ENCODE measurements at places on chromosomes 12 and 14. TPM values are rescaled to one million over a fixed set of nuclear protein-coding genes. Genes with fewer than 3 reads are reported as not detected.

Gene GZMH
- not detected for total RNA-seq

- no peak for DNase-seq
- peak overlapping the region; percentile 66 for H3K4me3 ChIP-seq
- H3K36me3 ChIP-seq = no peaks in the 10 kb centered on the region
- H3K27ac ChIP-seq = 0 out of 2 replicates have a peak overlapping the region, but pooled peaks have one; percentile 74
- H3K4me1 ChIP-seq = peaks cover 33% of the 10 kb centered on the region
Observed at GRCh38 chr12:92928421-92928961, 604 bp downstream of the EEA1 start.

- peak; percentile 22 for DNase-seq
- no peaks in the 10 kb centered on the region for H3K4me1 ChIP-seq
- H3K36me3 ChIP-seq = no peaks in the 10 kb centered on the region
- no peak overlapping the region for H3K4me3 ChIP-seq
- no peaks in the 10 kb centered on the region for H3K27me3 ChIP-seq
Observed at GRCh38 chr14:28901631-28902030, 135.0 kb downstream of the FOXG1 start.

Gene C12orf50
- total RNA-seq = 0.03 TPM

Gene GLRX5
- 96.6 TPM for total RNA-seq

Gene GPR137C
- total RNA-seq = 5.2 TPM

DNA sequence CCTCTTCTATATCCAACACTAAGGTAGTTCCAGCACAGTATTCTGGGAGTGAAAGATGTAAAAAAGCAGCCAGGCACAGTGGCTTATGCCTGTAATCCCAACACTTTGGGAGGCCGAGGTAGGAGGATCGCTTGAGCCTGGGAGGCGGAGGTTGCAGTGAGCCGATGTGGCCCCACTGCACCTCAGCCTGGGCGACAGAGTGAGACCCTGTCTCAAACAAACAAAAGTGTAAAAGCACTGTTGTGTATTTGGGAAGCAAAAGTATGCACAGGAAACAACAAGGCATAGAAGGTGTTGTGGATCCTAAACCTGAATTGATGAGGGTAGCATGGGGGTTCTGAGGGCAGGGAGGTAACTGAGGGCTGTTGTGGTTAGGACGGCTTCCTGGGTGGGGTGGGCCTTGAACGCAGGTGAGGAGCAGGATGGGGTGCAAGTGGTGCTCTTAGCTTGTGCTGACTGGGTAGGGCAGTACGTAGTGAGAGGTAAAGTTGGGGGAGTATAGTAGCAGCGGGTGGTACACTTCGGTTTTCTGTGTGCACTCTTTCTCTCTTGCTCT lies 64.2 kb downstream of the RASSF3 start:
- H3K36me3 ChIP-seq = no peaks in the 10 kb centered on the region
- no peak overlapping the region for H3K27ac ChIP-seq
- no peak overlapping the region for H3K4me3 ChIP-seq
- DNase-seq = no peak

Gene AVPR1A
- total RNA-seq = 0.24 TPM

Gene SYT1
- total RNA-seq = 37.9 TPM

Gene OR11H6
- total RNA-seq = not detected

- no peak overlapping the region for H3K4me3 ChIP-seq
- H3K27ac ChIP-seq = no peak overlapping the region
- H3K36me3 ChIP-seq = no peaks in the 10 kb centered on the region
- H3K27me3 ChIP-seq = no peaks in the 10 kb centered on the region
Observed at GRCh38 chr14:85090681-85091080, 439.3 kb upstream of the FLRT2 start.

Gene MDGA2
- 1.2 TPM for total RNA-seq

Gene TEAD4
- 137 TPM for total RNA-seq

- H3K27ac ChIP-seq = no peak overlapping the region
- no peak overlapping the region for H3K4me3 ChIP-seq
- no peaks in the 10 kb centered on the region for H3K27me3 ChIP-seq
- no peaks in the 10 kb centered on the region for H3K36me3 ChIP-seq
- no peaks in the 10 kb centered on the region for H3K4me1 ChIP-seq
- DNase-seq = no peak
Observed at GRCh38 chr14:100325958-100326357, 2.8 kb downstream of the SLC25A47 start.

Gene VPS37B
- 10.9 TPM for total RNA-seq

GRCh38 chr12:121279507-121279915 lies 17.0 kb downstream of the CAMKK2 start:
- H3K36me3 ChIP-seq = no peaks in the 10 kb centered on the region
- peaks cover 16% of the 10 kb centered on the region for H3K4me1 ChIP-seq
- no peak overlapping the region for H3K27ac ChIP-seq
- no peak overlapping the region for H3K4me3 ChIP-seq
- DNase-seq = no peak

DNA sequence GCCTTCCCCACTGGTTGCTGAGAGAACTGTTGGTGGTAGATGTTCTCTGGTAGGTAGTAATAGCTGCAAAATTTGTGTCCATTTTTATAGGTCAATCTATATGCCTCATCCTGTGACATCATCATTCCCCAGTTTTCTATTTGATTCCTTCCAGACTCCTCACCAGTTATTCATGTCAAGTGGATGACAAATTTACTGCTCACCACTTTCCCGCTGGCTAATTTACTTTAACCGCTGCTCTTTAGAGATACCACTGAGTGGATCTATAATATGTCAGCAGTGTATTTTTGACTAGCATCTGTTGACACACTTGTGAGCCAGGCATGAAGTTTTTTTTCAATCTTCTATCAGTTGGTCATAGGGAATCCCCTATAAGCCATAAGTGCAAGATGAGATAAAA lies 24.6 kb downstream of the GPR65 start:
- no peak overlapping the region for H3K27ac ChIP-seq
- H3K4me1 ChIP-seq = no peaks in the 10 kb centered on the region
- no peaks in the 10 kb centered on the region for H3K36me3 ChIP-seq

- no peaks in the 10 kb centered on the region for H3K27me3 ChIP-seq
- H3K36me3 ChIP-seq = no peaks in the 10 kb centered on the region
- no peak overlapping the region for H3K27ac ChIP-seq
- H3K4me1 ChIP-seq = no peaks in the 10 kb centered on the region
- H3K4me3 ChIP-seq = no peak overlapping the region
Observed at GRCh38 chr14:69812711-69813110, 15.7 kb upstream of the SLC10A1 start.

DNA sequence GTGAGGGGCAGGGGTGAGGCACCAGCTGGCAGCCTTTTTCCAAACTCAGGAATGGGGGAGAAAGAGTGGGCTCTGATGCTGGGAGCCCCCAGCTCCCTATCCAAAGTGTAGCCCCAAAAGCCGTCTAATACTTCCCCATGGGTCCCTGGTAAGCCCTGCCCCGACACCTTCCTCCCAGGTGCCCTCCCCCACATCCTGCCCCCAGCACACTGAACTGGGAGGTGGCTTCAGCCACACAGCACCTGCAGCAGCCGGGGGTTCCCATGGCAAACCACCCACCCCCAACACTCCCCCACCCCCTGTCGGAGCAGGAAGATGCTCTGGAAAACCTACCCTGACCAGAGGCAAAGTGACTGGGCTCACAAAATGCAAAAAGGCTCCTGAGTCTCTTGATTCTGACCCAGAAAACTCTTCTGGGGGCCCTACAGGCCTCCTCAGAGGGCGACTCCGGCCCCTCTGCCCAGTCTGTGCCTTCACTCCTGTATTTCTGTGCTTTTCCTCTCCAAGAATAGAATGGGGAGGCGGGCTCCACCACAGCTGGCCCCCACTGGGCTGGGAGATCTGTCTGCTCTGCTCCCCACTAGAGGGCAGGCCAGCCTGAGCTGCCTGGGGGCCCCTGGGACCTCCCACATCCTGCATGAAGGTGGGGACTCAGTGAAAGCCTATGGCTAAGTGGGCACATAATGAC lies 81.6 kb downstream of the ITPK1 start:
- no peak overlapping the region for H3K4me3 ChIP-seq
- H3K36me3 ChIP-seq = no peaks in the 10 kb centered on the region
- peak; percentile 65 for DNase-seq
- H3K27ac ChIP-seq = no peak overlapping the region
- no peaks in the 10 kb centered on the region for H3K27me3 ChIP-seq
- peaks cover 42% of the 10 kb centered on the region for H3K4me1 ChIP-seq

DNA sequence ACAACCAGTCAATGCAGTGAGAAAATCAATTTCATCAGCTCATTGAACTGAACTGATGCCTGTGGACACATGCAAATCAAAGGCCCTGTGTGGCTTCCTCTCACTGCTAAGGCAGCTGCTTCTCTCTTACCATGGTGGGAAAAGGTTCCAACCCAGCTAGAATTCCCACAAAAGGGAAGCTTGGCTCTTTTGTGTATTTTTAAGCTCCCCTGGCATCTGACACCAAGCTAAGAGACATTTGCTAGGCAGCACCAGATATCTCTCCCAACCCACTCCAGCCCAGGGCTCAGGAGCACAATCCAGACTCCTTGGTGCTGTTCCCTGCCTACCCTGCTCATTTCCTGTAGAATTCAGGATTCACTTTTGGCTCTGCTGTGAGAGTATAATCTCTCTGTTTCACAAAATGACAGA lies 129.6 kb downstream of the GXYLT1 start:
- H3K27me3 ChIP-seq = no peaks in the 10 kb centered on the region
- no peak overlapping the region for H3K4me3 ChIP-seq
- no peaks in the 10 kb centered on the region for H3K4me1 ChIP-seq

Gene GLIPR1L2
- not detected for total RNA-seq

DNA sequence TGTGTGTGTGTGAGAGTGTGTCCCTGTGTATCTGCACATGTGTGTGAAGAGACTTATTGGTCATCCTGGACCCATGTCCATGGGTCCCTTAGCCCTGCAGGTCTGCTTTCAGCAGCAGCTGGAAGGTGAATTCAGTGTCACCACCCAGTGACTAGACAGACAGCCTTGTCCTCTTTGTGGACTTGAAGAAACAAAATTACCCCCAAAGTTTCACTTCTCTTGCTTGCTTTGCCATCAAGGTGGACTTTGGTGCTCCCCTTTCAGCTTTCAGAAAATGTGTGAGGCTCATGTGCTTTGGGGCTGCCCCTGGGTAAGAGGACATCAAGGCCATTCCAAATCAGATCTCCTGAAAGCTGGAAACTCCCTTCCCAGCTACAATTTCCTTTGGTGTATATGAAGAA lies 1063.8 kb downstream of the BCL11B start:
- no peaks in the 10 kb centered on the region for H3K4me1 ChIP-seq
- no peak for DNase-seq
- no peak overlapping the region for H3K4me3 ChIP-seq
- H3K27me3 ChIP-seq = no peaks in the 10 kb centered on the region

GRCh38 chr12:2110849-2111566 lies 58.2 kb downstream of the CACNA1C start:
- DNase-seq = no peak
- H3K4me3 ChIP-seq = no peak overlapping the region
- no peaks in the 10 kb centered on the region for H3K4me1 ChIP-seq
- H3K27me3 ChIP-seq = no peaks in the 10 kb centered on the region

DNA sequence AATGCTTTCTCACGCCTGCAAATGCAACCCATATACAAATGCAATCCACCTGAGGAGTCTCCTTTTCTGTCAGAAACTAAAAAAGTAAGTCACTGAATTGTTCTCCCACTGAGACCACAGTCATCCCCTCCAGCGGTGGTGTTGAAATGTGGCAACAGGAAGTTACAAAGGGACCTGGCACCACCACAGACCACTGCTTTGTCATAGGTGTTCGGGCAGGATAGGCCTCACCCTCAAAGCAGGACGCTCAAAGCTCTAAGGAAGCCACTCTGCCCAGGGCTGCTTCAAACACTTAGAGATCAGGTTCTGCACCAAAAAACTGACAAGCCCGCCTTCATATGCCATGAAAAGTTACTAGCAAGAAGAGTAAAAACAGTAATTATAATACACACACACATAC lies 11.3 kb downstream of the PHLDA1 start:
- no peak for DNase-seq
- no peaks in the 10 kb centered on the region for H3K36me3 ChIP-seq
- no peak overlapping the region for H3K4me3 ChIP-seq
- no peaks in the 10 kb centered on the region for H3K27me3 ChIP-seq

GRCh38 chr14:54674046-54674741 lies 107.3 kb downstream of the SAMD4A start:
- peak overlapping the region; percentile 72 for H3K27ac ChIP-seq
- H3K36me3 ChIP-seq = no peaks in the 10 kb centered on the region
- no peak overlapping the region for H3K4me3 ChIP-seq
- H3K4me1 ChIP-seq = peaks cover 55% of the 10 kb centered on the region
- no peak for DNase-seq

DNA sequence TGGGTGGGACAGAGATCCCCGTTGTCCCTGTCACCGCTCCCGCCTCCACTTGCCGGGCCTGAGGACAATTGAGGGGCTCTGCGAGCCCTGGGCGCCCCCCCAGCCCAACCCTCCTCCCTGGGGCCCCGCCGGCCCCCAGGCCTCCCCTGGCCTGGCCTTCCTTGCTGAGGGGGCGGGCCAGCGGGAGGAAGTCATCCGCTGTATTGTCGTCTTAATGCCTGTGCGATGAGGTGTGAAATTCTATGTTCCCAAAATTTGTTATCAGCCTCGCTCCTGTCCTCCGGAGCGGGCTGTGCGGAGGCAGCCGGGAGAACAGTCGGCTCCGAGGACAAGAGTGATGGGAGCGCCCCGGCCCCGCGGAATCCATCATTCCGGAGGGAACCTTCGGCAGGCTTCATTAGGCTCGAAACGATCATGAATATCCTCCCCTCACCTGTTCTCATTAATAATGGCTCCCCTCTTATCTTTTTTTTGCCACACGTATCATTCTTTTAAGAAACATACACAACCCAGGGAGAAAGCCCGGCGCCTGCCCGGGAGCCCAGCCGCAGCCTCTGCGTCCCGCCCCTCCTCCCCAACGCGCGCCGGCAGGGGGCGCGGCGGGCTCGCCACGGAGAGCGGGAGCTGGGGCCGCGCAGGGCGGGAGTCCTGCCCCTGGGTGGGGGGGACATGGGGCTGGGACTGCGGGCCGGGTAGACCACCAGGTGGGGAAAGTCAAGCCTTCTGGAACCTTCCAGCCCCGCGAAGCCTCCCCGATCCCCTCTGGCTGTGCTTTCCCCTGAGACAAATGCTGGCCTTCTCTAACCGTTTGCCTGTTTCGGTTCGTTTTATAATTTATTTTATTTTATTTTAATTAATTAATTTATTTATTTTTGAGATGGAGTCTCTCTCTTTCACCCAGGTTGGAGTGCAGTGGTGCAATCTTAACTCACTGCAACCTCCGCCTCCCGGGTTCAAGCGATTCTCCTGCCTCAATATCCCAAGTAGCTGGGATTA lies 17.1 kb upstream of the DLK1 start:
- H3K27ac ChIP-seq = no peak overlapping the region
- H3K36me3 ChIP-seq = no peaks in the 10 kb centered on the region
- peak overlapping the region; percentile 48 for H3K4me3 ChIP-seq
- peaks cover 23% of the 10 kb centered on the region for H3K27me3 ChIP-seq
- peak; percentile 46 for DNase-seq
- peaks cover 17% of the 10 kb centered on the region for H3K4me1 ChIP-seq

Gene ZC2HC1C
- total RNA-seq = 3.7 TPM
